ENCODE measurements at places on chromosomes 2 and 18. TPM values are rescaled to one million over a fixed set of nuclear protein-coding genes. Genes with fewer than 3 reads are reported as not detected.

The CAPN14 gene
- 0.52 TPM for total RNA-seq

The LMAN1 gene
- total RNA-seq, result 41.5 TPM

The CCDC121 gene
- 2.2 TPM for total RNA-seq

The CYP26B1 gene
- 10.3 TPM for total RNA-seq

The LIPT1 gene
- total RNA-seq, result 8.2 TPM

The KCNIP3 gene
- total RNA-seq, result 21.4 TPM

The CAPN10 gene
- total RNA-seq, result 34.1 TPM

The TTN gene
- 5.4 TPM for total RNA-seq

The INPP5D gene
- total RNA-seq, result 26.6 TPM

The ANKRD29 gene
- total RNA-seq, result 3.4 TPM

The PKDCC gene
- total RNA-seq, result 77.8 TPM

The TWIST2 gene
- 1.2 TPM for total RNA-seq

The TUBA3D gene
- total RNA-seq, result 0.05 TPM

The MATN3 gene
- 0.05 TPM for total RNA-seq

The ABCB11 gene
- 0.05 TPM for total RNA-seq

The MC5R gene
- total RNA-seq, result 0.61 TPM

The DNAJC5G gene
- total RNA-seq, result not detected

The GALR1 gene
- 0.05 TPM for total RNA-seq

The CNTNAP5 gene
- 0.14 TPM for total RNA-seq

The GKN1 gene
- total RNA-seq, result 1.4 TPM

The RIT2 gene
- not detected for total RNA-seq

The LINC00305 gene
- 0.05 TPM for total RNA-seq

The PLEKHA3 gene
- 8.4 TPM for total RNA-seq

The TNP1 gene
- total RNA-seq, result 0.57 TPM

The SAG gene
- 0.61 TPM for total RNA-seq

The BMP10 gene
- total RNA-seq, result 0.14 TPM
